Fibroblast of the conjunctiva (primary cell): ENCODE measurements at places on chromosomes 7 and 10.

DNA sequence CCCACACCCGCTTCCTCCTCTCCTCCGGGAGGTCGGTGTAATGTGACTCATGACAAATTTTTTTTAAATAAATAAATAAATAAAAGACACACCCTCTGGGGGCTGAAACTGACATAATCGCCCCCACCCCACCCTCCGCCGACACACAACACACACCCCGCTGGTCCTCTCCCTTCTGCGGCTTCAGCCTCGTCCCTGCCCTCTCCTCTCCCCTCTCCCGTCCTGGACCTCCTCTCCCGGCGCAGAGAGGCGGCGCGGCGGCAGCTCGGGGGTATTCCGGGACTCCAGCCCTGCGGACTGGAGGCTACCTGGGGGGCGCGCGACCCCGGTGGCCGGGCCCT lies 686 bp downstream of the ABI1 start:
- peak; percentile 58 for DNase-seq

DNA sequence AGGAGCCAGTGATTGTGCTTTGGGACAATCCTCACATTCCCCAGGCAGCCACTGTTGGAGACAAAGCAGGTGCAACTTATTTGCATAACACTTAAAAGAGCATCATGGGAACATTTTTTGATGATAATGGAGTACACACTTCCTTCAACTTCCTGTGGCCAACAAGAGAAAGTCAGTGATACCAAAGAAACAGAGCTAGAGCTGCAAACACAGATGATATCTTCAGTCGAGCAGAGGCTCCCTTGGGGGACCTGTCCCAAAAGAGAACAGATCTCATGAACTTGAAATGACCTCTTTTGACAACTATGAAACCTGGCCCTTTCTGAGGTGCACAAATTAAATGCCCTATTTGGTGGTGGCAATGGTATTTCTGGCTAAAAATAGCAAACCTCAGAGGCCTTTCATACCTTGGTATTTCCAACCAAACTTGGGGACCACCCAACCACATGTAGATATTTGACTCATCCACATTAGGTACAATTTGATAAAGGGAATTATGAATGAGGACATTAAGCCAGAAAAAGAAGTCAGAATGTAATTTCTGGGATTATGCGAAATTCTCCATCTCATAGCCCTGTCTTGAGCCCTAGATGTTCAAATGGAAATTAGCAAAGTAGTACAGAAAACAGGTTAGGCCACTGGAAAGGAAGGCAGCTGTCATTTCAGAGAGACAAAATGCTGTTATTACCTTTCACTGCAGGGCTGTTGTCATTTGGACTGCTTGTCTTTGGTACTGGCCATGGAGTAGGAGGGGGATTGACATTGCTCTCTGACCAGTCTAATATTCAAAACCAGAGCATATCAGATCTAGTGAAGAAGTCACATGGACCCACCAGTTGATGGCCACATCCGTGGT lies 146.2 kb downstream of the ICA1 start:
- DNase-seq: no peak

DNA sequence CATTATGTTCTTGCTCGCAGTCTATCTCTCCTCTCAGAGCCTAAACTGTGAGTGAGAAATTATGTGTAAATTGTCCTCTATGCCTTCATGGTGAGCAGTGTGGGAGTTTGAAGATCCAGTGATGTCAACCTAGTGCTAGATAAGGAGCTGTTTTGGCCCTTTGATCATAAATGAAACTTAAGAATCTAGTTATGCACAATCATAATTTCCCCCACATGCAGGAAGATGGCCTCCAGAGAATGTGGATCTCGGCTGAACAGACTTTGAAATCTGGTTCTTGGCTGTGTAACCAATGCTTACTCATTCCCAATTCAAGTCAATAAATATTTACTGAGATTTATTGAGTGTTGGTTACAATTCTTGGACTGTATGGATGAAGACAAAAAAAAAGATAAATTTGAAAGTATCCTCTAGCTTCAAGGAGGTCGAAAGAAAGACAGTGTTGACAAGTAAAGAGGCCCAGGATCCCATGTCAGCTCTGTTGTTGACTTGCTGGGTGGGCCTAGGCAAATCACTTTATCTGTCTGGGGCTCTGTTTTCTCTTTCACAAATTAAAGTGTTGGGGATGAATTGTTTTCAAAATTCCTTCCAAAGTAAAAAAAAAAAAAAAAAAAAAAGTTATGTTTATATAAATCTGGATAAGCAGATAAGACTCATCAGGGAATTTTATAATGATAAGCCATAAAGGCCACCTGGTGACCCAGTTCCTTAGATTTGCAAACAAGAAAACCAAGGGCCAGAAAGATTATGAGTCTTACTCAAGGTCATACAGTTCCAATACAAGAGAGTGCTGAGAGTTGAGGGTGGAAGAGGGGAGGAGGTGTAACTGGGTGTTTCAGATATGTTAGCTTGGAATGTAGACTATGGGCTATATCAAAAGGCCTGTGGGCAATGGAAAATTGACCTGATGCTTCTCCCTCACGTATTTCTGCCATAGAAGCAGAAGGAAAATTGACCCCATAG lies 969.9 kb downstream of the KCNMA1 start:
- DNase-seq: no peak

DNA sequence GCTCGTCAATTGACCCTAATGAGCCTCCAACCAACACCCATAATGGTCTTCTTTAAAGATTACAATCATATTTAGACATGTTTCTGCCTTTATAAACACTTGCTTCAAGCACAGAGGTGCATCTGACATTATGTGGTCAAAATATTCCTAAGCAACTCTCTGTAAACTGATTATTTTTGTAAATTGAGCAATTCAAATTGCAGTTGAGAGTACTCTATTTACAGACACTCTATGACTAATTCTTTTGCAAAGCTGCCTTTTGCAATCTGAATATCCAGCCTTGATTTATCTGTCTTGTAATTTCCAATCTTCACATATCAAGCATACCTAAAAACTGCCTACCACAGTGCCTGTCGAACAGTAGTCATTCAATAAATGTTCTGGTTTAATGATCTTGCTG lies 112.0 kb downstream of the PDE1C start:
- DNase-seq: no peak

DNA sequence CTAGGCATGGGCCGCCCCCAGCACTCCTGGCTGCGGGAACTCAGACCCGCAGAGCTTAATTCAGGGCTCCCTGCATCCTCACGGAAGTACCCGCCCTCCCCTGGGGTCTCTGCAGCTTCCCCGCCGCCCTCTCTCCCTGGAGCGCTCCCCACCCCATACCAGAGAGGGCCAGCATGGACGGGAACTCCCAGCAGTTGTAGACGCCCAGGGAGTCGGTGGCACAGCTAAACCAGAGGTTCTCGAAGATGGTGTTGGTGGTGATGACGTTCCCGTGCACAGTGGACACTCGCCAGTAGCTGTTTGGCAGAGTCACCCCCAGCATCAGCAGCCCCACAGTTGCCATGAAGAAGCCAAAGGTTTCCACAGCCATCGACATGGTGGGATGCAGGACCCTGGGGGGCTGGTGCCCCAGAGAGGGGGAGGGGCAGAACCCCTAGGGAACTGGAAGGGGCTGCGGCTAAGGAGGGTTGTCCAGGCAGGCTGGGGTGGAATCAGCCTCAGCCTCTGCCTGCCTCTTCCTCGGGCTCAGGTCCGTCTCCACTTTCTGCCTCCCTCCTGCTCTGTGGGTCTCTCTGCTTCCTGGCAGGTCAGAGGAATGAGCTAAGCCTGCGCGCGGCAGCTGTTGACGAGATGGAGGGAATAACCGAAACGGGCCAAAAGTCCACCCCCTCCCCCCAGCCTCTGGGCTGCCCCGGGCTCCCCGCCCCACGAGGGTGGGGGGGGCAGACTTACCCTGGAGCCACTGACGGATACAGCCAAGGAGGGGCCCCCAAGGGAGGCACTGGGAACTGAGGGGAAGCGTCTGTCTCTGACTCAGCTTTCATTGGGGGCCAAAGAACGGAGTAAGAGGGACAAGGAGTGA lies at the start of gene CLDN15:
Gene CLDN15 (minus strand): TSS at position 597 of the 862 bp plus-strand sequence. CDS start 221 bp downstream, at position 376.
- peak; percentile 27 for DNase-seq

GRCh38 chr7:132292803-132293202 lies 283.5 kb downstream of the PLXNA4 start:
- no peak for DNase-seq

DNA sequence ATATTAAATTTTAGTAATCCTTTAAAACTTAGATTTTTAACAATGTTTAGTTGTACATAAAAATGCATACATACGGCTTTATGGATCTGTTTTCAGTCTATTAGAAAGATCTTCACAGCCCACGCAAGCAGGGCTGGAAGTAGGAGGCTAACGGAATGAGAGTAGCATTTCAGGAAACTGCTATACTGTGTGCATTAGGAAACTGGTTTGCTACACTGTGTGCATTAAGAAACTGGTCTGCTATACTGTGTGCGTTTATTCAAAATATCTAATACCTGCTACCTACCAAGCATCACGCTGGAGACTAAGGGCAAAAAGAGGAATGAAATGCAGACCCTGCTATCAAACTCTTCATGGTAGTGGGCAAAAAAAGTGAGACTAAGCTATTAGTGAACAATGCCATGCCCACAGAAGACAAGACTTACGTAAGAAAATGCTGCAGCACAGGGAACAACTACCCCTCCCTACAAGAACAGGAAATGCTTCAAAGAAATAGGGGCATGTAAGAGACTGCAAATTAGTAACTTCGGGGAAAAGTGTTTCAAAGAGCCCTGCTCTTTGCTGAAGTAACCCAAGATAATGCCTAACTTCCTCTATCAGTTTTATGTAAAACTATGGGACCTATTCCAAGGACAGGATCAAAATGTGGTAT lies 11.3 kb downstream of the RAB11FIP2 start:
- no peak for DNase-seq

DNA sequence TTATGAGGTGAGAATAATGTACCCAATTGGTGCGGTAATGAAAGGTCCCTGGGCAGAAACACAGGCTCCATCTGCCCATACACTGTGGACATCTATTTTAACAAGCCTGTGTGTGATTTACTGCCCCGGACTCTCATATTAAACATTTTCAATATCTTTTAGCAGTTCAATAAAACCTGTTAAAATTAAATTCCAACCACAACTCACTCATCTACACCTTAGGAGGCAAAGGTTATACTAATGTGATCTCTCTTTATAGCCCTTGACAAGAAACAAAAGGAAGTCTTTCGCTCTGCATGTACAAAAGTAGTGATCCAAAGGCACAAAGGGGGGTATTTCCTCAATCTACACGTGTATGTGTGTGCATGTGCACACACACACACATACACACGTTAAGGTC lies 186.0 kb downstream of the PARD3 start:
- no peak for DNase-seq

- DNase-seq: no peak
These were observed 3.7 kb upstream of the SPACDR start for GRCh38 chr7:100467638-100468373.
